Heart right ventricle (tissue), 16 donors: ENCODE measurements at places on chromosomes 2 and 18. TPM values are rescaled to one million over a fixed set of nuclear protein-coding genes. Genes with fewer than 3 reads are reported as not detected.

The RAB11FIP5 gene
- total RNA-seq, result 18.8 TPM

DNA sequence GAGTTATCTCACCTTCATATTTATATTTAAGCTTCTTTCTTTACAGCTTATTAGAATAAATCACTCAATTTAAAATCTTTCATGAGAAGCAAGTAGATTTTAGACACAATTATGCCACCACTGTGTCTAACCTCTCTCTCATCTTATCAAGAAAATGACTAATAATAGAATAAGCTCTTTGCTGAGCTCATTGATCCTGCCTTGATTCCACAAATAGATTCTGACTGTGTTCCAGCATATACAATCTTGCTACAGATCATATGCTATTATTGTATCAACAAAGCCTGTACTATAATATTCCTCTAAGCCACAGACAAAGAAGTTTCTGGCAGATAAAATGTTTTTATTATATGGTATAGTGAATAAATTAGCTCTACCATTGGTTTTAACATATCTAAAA is 168.7 kb upstream of the GULP1 start:
- H3K4me3 ChIP-seq, result peak overlapping the region; percentile 11
- no peaks in the 10 kb centered on the region for H3K4me1 ChIP-seq
- DNase-seq, result no peak
- H3K27ac ChIP-seq, result no peak overlapping the region
- no peaks in the 10 kb centered on the region for H3K27me3 ChIP-seq

GRCh38 chr2:55157474-55157884 is 74.6 kb downstream of the CLHC1 start:
- H3K27ac ChIP-seq, result peak overlapping the region; percentile 53
- no peaks in the 10 kb centered on the region for H3K36me3 ChIP-seq
- no peak for DNase-seq

The KCNK3 gene
- 0.33 TPM for total RNA-seq

DNA sequence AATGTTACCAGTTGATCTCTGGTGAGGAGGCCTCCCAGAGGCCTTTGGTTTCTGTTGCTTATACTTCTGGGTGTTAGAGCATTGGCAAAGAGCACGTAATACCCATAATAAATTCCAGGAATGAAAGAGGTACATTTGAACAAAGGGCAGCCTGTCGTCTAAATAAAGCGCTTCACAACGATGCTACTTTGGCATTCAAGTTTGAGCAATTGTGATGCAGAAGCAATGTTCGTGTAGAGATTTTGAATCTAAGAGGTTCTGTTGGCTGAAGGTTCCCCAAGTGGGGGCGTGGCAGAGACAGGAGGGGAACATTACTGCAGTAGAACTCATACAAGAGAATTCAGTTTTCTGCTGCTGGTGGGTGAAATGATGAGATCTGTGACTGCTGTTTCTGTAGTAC is 27.8 kb downstream of the ZNF532 start:
- H3K36me3 ChIP-seq, result peaks cover 28% of the 10 kb centered on the region
- no peak overlapping the region for H3K4me3 ChIP-seq
- no peaks in the 10 kb centered on the region for H3K27me3 ChIP-seq
- no peak overlapping the region for H3K27ac ChIP-seq
- peaks cover 16% of the 10 kb centered on the region for H3K4me1 ChIP-seq

DNA sequence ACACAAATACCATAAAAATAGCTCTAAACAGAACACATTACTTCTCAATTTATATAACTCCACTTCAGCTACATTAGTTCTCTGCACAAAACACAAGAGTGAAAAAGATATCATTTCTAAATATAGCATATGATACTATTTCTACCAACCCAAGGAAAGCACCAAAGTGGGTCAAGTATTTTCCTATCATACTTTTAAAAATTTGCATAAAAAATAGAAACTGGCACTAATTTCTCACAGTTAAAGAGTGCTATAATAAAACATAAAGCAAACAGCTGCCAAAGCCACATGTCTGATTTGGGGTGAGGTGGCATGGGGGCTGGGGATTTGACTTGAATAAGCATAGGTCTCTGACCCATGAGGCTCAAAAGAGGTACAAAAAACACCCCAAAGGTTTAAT is 61.5 kb downstream of the BARD1 start:
- H3K4me3 ChIP-seq, result no peak overlapping the region
- no peaks in the 10 kb centered on the region for H3K36me3 ChIP-seq
- H3K4me1 ChIP-seq, result no peaks in the 10 kb centered on the region
- no peaks in the 10 kb centered on the region for H3K27me3 ChIP-seq
- DNase-seq, result no peak

DNA sequence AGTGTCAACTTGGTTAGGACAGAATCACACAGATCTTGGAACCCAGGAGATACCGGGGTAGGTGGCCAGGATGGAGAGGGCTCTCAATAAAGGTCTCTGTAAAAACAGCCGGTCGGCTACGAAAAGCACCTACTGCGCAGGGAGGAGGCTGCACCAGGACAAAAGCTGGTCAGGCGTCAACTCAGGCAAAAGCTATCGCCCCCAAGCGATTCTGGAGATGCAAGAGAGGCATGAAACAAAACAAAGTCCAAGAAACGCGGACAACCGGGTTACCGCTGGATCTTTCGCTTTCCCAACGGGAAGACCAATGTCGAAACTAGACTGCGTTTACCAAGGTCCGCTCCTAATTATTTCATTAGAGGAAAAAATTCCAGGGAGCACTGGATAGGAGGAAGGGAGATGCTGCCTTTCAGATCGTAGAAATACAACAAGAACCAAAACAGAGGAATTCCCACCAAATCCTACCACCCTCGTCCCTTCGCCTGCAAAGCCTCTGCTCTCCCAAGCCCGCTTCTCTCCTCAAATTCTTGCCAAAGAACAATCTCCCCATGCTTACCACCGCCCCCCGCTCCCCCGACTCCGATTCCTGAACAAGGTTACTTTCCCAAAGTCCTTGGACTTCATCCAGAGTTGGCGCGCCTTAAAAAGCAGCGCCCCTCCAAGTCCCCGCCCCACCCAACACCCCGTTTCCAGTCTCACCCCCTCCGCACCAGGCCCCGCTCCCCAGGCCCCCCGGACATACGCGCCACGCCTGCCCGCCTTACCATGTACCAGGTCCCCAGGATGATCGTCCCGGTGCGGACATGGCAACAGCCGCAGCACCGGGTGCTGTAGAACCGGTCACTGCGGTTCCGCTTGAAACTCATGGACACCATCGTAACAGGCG is 539 bp downstream of the LAPTM4A start:
- H3K36me3 ChIP-seq, result no peaks in the 10 kb centered on the region
- peaks cover 3% of the 10 kb centered on the region for H3K27me3 ChIP-seq
- peak; percentile 33 for DNase-seq
- peak overlapping the region; percentile 91 for H3K4me3 ChIP-seq
- H3K27ac ChIP-seq, result peak overlapping the region; percentile 87

- peaks cover 73% of the 10 kb centered on the region for H3K4me1 ChIP-seq
- no peak for DNase-seq
- no peak overlapping the region for H3K4me3 ChIP-seq
Observed at GRCh38 chr2:233428438-233428837, 74.1 kb downstream of the DGKD start.
